ENCODE measurements at places on chromosomes 2 and 18.

- DNase-seq = no peak
These were observed 185.9 kb downstream of the SLC39A10 start for GRCh38 chr2:195842932-195843331.

DNA sequence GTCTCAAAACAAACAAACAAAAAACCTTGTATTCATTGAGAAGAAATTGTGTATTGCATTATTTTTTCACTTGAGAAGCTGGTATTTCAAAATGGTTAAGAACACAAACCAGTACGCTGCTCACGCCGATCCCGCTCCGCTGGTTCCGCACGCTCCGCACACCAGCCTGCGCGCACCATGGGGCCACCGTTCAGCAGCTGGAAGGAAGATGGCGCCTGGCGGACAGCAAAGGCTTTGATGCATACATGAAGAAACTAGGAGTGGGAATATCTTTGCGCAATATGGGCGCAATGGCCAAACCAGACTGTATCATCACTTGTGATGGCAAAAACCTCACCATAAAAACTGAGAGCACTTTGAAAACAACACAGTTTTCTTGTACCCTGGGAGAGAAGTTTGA lies 75.7 kb downstream of the RBM43 start:
- DNase-seq = no peak

GRCh38 chr18:7898181-7898580 lies 331.1 kb downstream of the PTPRM start:
- DNase-seq = no peak

GRCh38 chr2:180222644-180223043 lies 215.5 kb upstream of the CWC22 start:
- no peak for DNase-seq

GRCh38 chr2:105828558-105828957 lies 83.8 kb downstream of the NCK2 start:
- no peak for DNase-seq

- no peak for DNase-seq
These were observed 85.0 kb downstream of the USP40 start for GRCh38 chr2:233481368-233482142.

All from central memory CD4-positive, alpha-beta T cell (primary cell).